A549 treated with ZK216348 at 1 μM for 4 hours (cell line): ENCODE measurements at places on chromosomes 4 and X. TPM values are rescaled to one million over a fixed set of nuclear protein-coding genes. Genes with fewer than 3 reads are reported as not detected.

NUDT10 gene
- total RNA-seq, result 0.51 to 0.74 TPM (median 0.55 TPM) in 5 replicates

MAGED4 gene
- 0.24 to 15.1 TPM (median 11.3 TPM) in 5 replicates for total RNA-seq

SMIM31 gene
- 0.08 TPM in 1 of 5 replicates, not detected in the others for total RNA-seq

ARHGEF6 gene
- 0.07 to 0.26 TPM (median 0.21 TPM) in 5 replicates for total RNA-seq

NAA11 gene
- not detected in 5 replicates for total RNA-seq

CT47B1 gene
- not detected in 5 replicates for total RNA-seq

DSPP gene
- not detected in 5 replicates for total RNA-seq

TBX22 gene
- not detected in 5 replicates for total RNA-seq

GPC4 gene
- 0.04 to 0.06 TPM (median 0.06 TPM) in 3 of 5 replicates, not detected in the others for total RNA-seq

CCDC149 gene
- total RNA-seq, result 0.93 to 2.3 TPM (median 1.6 TPM) in 5 replicates

PGRMC2 gene
- total RNA-seq, result 57.6 to 147 TPM (median 83.2 TPM) in 5 replicates

AASDH gene
- total RNA-seq, result 2.8 to 4.0 TPM (median 3.0 TPM) in 5 replicates
